ENCODE measurements at places on chromosomes 7 and 10. TPM values are rescaled to one million over a fixed set of nuclear protein-coding genes. Genes with fewer than 3 reads are reported as not detected.

NKX2-3 gene
- not detected for total RNA-seq

TRIM4 gene
- total RNA-seq = 32.7 TPM

USP54 gene
- total RNA-seq = 2.3 TPM

PNLIP gene
- total RNA-seq = not detected

ELMO1 gene
- total RNA-seq = 2.7 TPM

ANKRD22 gene
- total RNA-seq = 0.44 TPM

TAS2R4 gene
- 0.12 TPM for total RNA-seq

PHKG1 gene
- total RNA-seq = 1.1 TPM

SLC18A3 gene
- total RNA-seq = not detected

PLCE1 gene
- 4.9 TPM for total RNA-seq

HOXA3 gene
- total RNA-seq = 0.10 TPM

CCL24 gene
- not detected for total RNA-seq

ARL3 gene
- total RNA-seq = 7.2 TPM

TMEM213 gene
- not detected for total RNA-seq

MPLKIP gene
- 44.7 TPM for total RNA-seq

GPER1 gene
- 7.6 TPM for total RNA-seq

Measured in cardiac ventricle fibroblast (primary cell).